PC-3 (cell line): ENCODE measurements at places on chromosomes 4 and X. TPM values are rescaled to one million over a fixed set of nuclear protein-coding genes. Genes with fewer than 3 reads are reported as not detected.

- H3K27me3 ChIP-seq, result no peaks in the 10 kb centered on the region
- no peak overlapping the region for H3K27ac ChIP-seq
- H3K36me3 ChIP-seq, result no peaks in the 10 kb centered on the region
- no peak overlapping the region for H3K4me3 ChIP-seq
Observed at GRCh38 chrX:71017396-71017939, 50.7 kb downstream of the SNX12 start.

GRCh38 chrX:132745593-132745992 is 212.8 kb downstream of the HS6ST2 start:
- no peak overlapping the region for H3K4me3 ChIP-seq
- no peak overlapping the region for H3K27ac ChIP-seq
- DNase-seq, result no peak
- no peaks in the 10 kb centered on the region for H3K27me3 ChIP-seq
- H3K4me1 ChIP-seq, result peaks cover 11% of the 10 kb centered on the region; the same call in 1 of the 2 replicates

- H3K36me3 ChIP-seq, result no peaks in the 10 kb centered on the region
- H3K27ac ChIP-seq, result no peak overlapping the region
- H3K4me3 ChIP-seq, result no peak overlapping the region
- DNase-seq, result no peak
- H3K4me1 ChIP-seq, result no peaks in the 10 kb centered on the region
- H3K27me3 ChIP-seq, result no peaks in the 10 kb centered on the region
Observed at GRCh38 chrX:120750381-120750780, 120.5 kb upstream of the C1GALT1C1 start.

DNA sequence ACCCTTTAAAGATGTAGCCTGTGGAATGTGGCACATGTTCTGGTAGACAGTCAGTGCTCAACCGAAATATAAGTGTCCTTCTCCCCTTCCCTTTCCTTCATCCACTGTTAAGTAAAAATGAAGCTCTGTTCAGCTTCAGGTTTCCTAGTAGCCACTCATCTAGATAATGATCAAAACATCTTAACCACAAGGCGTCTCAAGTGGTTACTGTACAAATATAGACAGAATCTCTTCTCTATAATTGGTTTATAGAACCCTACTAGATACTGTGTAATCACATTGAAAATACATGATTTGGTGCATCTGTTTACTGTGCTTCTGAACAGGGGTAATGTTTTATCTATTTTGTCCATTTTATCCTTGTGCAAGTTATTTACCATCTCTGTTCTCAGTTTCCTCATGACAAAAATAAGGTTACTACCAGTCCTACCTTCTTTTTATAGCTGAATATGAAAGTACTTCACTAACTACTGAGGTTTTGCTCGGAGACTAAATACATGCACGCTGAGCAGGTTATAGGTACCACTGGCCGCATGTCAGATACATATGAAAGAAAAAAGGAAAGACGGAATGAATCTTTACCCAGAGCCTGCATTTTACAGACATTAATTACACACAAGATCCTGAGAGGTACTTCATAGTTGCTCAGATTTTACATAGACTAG is 20.3 kb upstream of the SLC25A4 start:
- no peaks in the 10 kb centered on the region for H3K36me3 ChIP-seq
- H3K4me3 ChIP-seq, result no peak overlapping the region
- H3K27me3 ChIP-seq, result no peaks in the 10 kb centered on the region
- no peak overlapping the region for H3K27ac ChIP-seq

HUWE1 gene
- 206 and 207 TPM in 2 replicates for total RNA-seq

DNA sequence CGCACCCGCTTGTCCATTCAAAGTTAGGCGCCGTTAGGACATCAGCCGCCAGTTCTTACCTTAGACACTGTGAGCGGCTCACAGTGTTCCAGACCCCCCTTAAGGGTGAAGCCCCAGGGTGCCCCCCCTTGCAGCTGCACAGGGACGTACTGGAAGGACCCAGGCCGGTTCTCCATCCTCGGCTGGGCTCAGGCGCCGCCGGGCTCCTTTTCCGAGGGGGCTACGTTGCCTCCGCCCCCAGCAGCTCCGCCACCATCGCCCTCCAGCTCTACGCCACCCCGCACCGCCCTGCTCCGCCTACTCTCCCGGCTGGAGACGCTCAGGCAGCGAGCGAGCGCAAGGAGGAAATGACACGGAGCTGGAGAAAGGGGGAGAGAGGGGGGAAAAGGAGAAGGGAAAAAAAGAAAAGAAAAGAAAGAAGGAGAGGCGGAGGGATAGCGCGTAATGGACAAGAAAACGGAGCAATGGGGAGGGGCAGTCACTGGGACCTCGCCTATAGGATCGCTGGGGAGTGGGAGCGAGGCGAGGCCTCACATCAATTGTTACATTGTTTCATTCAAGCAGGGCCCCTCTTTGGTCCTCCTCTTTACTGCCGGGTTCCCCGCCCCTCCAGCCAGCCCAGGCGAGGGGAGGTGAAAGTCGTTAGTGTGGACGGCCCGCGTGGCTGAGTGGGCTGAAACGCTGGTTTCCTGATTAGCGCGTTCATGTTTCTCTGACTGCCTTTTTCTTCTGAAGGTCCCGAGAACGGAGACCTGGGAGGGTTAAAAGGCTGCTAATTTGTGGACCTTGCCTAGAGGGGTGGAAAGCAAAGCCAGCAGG is at the start of gene SHROOM4:
TSS of gene SHROOM4 (minus strand) at position 352 of the 819 bp plus-strand sequence. CDS start at position 176, 176 bp downstream.
- H3K27me3 ChIP-seq, result 0 out of 2 replicates have a peak, but pooled peaks cover 4% of the 10 kb centered on the region
- no peak within 1 kb of the TSS for H3K27ac ChIP-seq
- peak within 1 kb of the TSS; percentile 59 for H3K4me3 ChIP-seq

- H3K4me3 ChIP-seq, result no peak overlapping the region
- H3K36me3 ChIP-seq, result no peaks in the 10 kb centered on the region
- H3K27me3 ChIP-seq, result no peaks in the 10 kb centered on the region
- peaks cover 31% of the 10 kb centered on the region for H3K4me1 ChIP-seq
- no peak overlapping the region for H3K27ac ChIP-seq
Observed at GRCh38 chr4:152304220-152304619, 231.7 kb downstream of the FBXW7 start.

ENAM gene
- total RNA-seq, result not detected in 2 replicates

DNA sequence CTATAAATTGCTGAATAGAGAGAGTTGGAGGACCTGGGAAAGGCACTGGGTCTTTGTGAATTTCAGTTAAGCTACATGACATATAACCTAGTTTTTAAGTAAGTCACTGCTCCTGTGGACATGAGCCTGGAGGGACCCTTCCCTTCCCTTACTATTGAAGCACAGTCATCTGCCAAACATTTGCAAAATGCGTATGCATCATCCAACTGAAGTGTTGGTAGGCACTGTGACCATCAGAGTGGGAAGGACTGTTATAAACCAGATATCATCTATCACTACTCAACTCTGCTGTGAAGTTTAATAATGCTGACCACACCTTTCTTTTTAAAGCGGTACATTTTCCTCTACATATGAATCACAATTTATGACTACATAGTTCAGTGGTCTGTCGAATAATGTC is 5.2 kb downstream of the GABRA3 start:
- H3K4me3 ChIP-seq, result no peak overlapping the region
- DNase-seq, result no peak
- H3K36me3 ChIP-seq, result no peaks in the 10 kb centered on the region

CRLF2 gene
- total RNA-seq, result not detected in 2 replicates

- H3K4me3 ChIP-seq, result no peak overlapping the region
- DNase-seq, result peak; percentile 22
- H3K4me1 ChIP-seq, result no peaks in the 10 kb centered on the region
- H3K36me3 ChIP-seq, result no peaks in the 10 kb centered on the region
- H3K27ac ChIP-seq, result no peak overlapping the region
- H3K27me3 ChIP-seq, result no peaks in the 10 kb centered on the region
Observed at GRCh38 chr4:184021389-184021788, 116.3 kb downstream of the STOX2 start.

DNA sequence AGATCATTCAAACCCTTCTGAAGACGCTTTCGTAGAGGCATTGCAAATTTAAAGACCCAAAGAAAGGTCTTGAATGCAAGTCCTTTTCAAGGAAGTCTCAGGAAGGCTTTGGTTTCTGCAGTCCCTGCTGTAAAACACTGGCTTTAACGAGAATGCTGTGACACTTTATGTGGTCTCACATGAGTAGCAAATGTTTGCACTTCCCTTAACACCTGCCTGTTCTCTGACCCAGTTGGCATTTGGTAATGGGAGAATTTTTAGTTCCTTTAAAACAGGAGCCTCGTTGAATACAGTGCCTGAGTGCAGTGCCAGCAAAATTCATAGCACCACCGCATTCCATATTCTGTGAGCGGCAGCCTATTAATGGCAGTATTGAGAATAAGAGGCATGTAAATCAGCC is 330.5 kb upstream of the PRKX start:
- H3K27ac ChIP-seq, result no peak overlapping the region
- H3K4me3 ChIP-seq, result no peak overlapping the region
- H3K4me1 ChIP-seq, result no peaks in the 10 kb centered on the region

- H3K4me1 ChIP-seq, result peaks cover 16% of the 10 kb centered on the region
- H3K4me3 ChIP-seq, result no peak overlapping the region
- H3K27ac ChIP-seq, result no peak overlapping the region
- no peaks in the 10 kb centered on the region for H3K36me3 ChIP-seq
- no peaks in the 10 kb centered on the region for H3K27me3 ChIP-seq
Observed at GRCh38 chr4:80254114-80254513, 12.3 kb upstream of the FGF5 start.

DNA sequence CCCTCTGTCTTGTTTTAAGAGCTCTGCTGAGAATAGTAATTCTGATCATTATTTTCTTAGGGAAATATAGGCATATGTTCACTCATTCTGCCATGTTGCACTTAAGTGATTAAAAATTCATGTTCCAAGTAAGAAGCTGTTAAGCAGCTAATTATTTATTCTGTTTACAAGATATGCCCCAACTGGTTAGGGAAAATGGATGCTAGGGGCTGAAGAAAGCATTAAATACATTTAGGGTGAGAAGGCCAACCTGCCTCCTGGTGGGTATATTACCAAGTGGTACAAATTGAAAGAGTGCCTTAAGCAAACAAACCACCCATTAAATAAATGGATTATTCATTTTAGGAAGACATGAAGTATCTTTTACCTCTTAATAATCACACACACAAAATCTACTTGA is 392.6 kb upstream of the EPHA5 start:
- peak overlapping the region; percentile 42; the same call in 1 of the 2 replicates for H3K27ac ChIP-seq
- peak; percentile 11 for DNase-seq
- H3K4me1 ChIP-seq, result peaks cover 19% of the 10 kb centered on the region
- no peaks in the 10 kb centered on the region for H3K36me3 ChIP-seq
- H3K4me3 ChIP-seq, result no peak overlapping the region

GRCh38 chr4:76211769-76212708 is 1.6 kb downstream of the SCARB2 start:
- H3K27ac ChIP-seq, result peak overlapping the region; percentile 28
- peak overlapping the region; percentile 90 for H3K4me3 ChIP-seq
- no peak for DNase-seq
- H3K36me3 ChIP-seq, result no peaks in the 10 kb centered on the region

- H3K27me3 ChIP-seq, result no peaks in the 10 kb centered on the region
- H3K36me3 ChIP-seq, result no peaks in the 10 kb centered on the region
- DNase-seq, result no peak
- H3K4me1 ChIP-seq, result no peaks in the 10 kb centered on the region
- H3K4me3 ChIP-seq, result no peak overlapping the region
Observed at GRCh38 chr4:154999950-155000578, 208.4 kb upstream of the NPY2R start.

MTCP1 gene
- total RNA-seq, result 6.6 and 17.9 TPM in 2 replicates

DNA sequence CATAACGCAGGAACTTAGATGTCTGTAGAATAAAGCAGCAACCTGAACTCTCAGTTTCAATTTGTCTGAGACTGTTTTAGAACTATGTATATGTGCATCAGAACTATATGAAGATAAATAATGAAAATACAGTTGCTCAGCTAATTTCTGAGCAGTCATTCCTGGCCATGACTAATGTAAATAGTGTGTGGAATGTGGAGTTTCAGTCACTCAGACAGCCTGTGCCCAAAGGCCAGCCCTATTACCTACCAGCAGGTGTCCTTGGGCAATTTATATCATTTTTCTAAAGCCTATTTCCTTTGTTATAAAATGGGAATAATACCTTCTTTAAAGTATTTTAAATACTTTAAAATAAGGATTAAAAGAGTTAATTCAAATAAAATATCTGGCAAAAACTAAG is 56.0 kb upstream of the RELL1 start:
- no peak overlapping the region for H3K27ac ChIP-seq
- H3K4me1 ChIP-seq, result peaks cover 5% of the 10 kb centered on the region; the same call in 1 of the 2 replicates
- no peaks in the 10 kb centered on the region for H3K36me3 ChIP-seq
- DNase-seq, result peak; percentile 66
- H3K4me3 ChIP-seq, result no peak overlapping the region
- H3K27me3 ChIP-seq, result no peaks in the 10 kb centered on the region

DNA sequence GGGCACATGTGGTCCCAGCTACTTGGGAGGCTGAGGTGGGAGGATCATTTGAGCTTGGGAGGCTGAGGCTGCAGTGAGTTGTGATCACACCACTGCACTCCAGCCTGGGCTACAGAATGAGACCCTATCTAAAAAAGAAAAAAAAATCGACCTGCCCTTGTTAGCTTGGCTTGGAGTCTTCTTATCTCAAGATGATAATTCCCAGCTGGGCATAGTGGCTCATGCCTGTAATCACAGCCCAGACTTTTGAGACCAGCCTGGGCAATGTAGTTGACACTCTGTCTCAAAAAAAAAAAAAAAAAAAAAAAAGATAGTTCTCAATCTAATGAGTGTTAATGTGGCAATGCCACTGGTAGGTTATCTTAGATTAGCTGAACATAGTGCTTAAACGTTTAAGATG is 41.0 kb downstream of the QRFPR start:
- H3K4me3 ChIP-seq, result no peak overlapping the region
- H3K27me3 ChIP-seq, result peaks cover 7% of the 10 kb centered on the region; the same call in 1 of the 2 replicates
- no peak overlapping the region for H3K27ac ChIP-seq

BEX5 gene
- total RNA-seq, result 0.18 TPM in 1 of 2 replicates, not detected in the other

DNA sequence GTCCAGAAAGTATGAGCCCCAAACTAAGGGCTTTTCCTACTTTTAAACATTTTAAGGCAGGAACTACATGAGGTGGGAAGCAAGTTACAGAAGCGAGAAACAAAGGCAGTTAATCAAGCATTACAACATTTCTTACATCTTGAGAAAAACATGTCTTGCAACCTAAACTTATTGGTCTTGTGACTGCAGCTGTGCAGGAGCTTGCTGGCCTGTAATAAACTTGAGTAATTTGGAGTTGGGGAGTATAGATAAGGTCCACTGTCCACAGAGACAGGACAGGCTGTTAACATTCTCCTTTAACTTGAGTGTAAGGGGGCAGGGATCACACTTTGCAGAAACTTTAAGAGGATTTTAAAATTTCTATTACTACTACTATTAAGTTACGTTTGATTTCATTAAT is 2.7 kb upstream of the UGT8 start:
- DNase-seq, result no peak
- no peaks in the 10 kb centered on the region for H3K36me3 ChIP-seq
- H3K4me1 ChIP-seq, result no peaks in the 10 kb centered on the region
- no peak overlapping the region for H3K27ac ChIP-seq
- no peak overlapping the region for H3K4me3 ChIP-seq
- H3K27me3 ChIP-seq, result peaks cover 20% of the 10 kb centered on the region

DNA sequence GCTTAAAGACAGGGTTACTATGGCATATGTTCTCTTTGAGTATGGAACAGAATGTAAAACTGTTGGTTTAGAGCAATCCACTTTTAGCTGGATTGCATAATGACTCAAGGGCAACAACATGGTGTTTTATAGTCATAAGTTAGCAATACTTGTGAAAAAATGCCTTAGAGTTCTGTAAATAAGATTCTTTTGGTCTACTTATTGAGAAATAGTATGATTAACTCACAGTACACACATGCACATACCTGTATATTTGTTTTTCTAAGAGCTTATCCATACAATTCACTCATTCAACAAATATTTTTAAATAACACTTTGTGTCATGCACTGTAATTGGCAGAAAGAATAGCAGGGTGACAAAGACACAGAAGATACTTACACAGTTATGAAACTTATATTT is 1415.5 kb downstream of the PCDH7 start:
- peaks cover 12% of the 10 kb centered on the region for H3K4me1 ChIP-seq
- H3K4me3 ChIP-seq, result no peak overlapping the region
- DNase-seq, result peak; percentile 64
